Tracheal epithelial cell (primary cell): ENCODE measurements at places on chromosomes 11 and 22. TPM values are rescaled to one million over a fixed set of nuclear protein-coding genes. Genes with fewer than 3 reads are reported as not detected.

KCNK4 gene
- total RNA-seq: not detected in 2 replicates

CRYBB3 gene
- total RNA-seq: not detected in 2 replicates

MMP11 gene
- total RNA-seq: 3.4 TPM in 2 replicates

OR8D1 gene
- not detected in 2 replicates for total RNA-seq

OR10AG1 gene
- total RNA-seq: not detected in 2 replicates

SSRP1 gene
- total RNA-seq: 78.6 and 82.5 TPM in 2 replicates

ACRV1 gene
- total RNA-seq: under 0.01 TPM in 1 of 2 replicates, not detected in the other

CCDC81 gene
- total RNA-seq: 0.21 TPM in 1 of 2 replicates, not detected in the other

ANO1 gene
- total RNA-seq: 2.9 and 3.0 TPM in 2 replicates

MMP12 gene
- not detected in 2 replicates for total RNA-seq

GSTT2 gene
- not detected in 2 replicates for total RNA-seq

CHRDL2 gene
- not detected in 2 replicates for total RNA-seq

SLC22A9 gene
- not detected in 2 replicates for total RNA-seq

MARK2 gene
- 16.4 and 23.4 TPM in 2 replicates for total RNA-seq

AQP11 gene
- total RNA-seq: 0.24 TPM in 1 of 2 replicates, not detected in the other

TUG1 gene
- total RNA-seq: 19.0 and 27.3 TPM in 2 replicates

CCDC15 gene
- 1.2 and 1.5 TPM in 2 replicates for total RNA-seq

UCP3 gene
- not detected in 2 replicates for total RNA-seq

ADM2 gene
- total RNA-seq: 2.7 and 4.3 TPM in 2 replicates

ZNRF3 gene
- 5.1 and 7.2 TPM in 2 replicates for total RNA-seq

P4HA3 gene
- total RNA-seq: 2.7 TPM in 1 of 2 replicates, not detected in the other

APOA5 gene
- not detected in 2 replicates for total RNA-seq

ELMOD1 gene
- under 0.01 TPM in 1 of 2 replicates, not detected in the other for total RNA-seq

NLRP10 gene
- 0.43 and 3.1 TPM in 2 replicates for total RNA-seq

MYBPC3 gene
- not detected in 2 replicates for total RNA-seq

PHLDA2 gene
- 7.7 and 14.7 TPM in 2 replicates for total RNA-seq

C22orf42 gene
- not detected in 2 replicates for total RNA-seq

MRGPRX3 gene
- 2.4 TPM in 1 of 2 replicates, not detected in the other for total RNA-seq

MMP1 gene
- 29.4 and 97.4 TPM in 2 replicates for total RNA-seq

MUC2 gene
- not detected in 2 replicates for total RNA-seq

BARX2 gene
- 2.8 and 4.1 TPM in 2 replicates for total RNA-seq

GAS2L1 gene
- total RNA-seq: 12.3 and 17.9 TPM in 2 replicates

LINC01488 gene
- total RNA-seq: not detected in 2 replicates

PGGHG gene
- 1.9 and 9.6 TPM in 2 replicates for total RNA-seq

TIMP3 gene
- 16.6 and 77.6 TPM in 2 replicates for total RNA-seq

SPECC1L gene
- 20.7 and 24.1 TPM in 2 replicates for total RNA-seq

P2RY2 gene
- total RNA-seq: 7.5 and 19.8 TPM in 2 replicates

PRMT3 gene
- 22.4 and 32.2 TPM in 2 replicates for total RNA-seq

TRIM6 gene
- total RNA-seq: 3.0 and 3.1 TPM in 2 replicates

TIMM10 gene
- 45.2 and 50.1 TPM in 2 replicates for total RNA-seq

ACR gene
- total RNA-seq: not detected in 2 replicates

LRRN4CL gene
- total RNA-seq: under 0.01 and 0.21 TPM in 2 replicates

CCDC89 gene
- total RNA-seq: not detected in 2 replicates

MMP3 gene
- total RNA-seq: 1.2 TPM in 1 of 2 replicates, not detected in the other

TMEM121B gene
- total RNA-seq: not detected in 2 replicates

ZBED5 gene
- 11.3 and 27.5 TPM in 2 replicates for total RNA-seq

ALX4 gene
- total RNA-seq: not detected in 2 replicates

OTOG gene
- under 0.01 TPM in 1 of 2 replicates, not detected in the other for total RNA-seq

XKR3 gene
- not detected in 2 replicates for total RNA-seq

FAM227A gene
- 0.21 and 0.48 TPM in 2 replicates for total RNA-seq

NUP160 gene
- 24.1 and 31.1 TPM in 2 replicates for total RNA-seq

PARVA gene
- total RNA-seq: 9.0 and 10.1 TPM in 2 replicates

ABCG4 gene
- total RNA-seq: not detected in 2 replicates

TMPRSS5 gene
- total RNA-seq: not detected in 2 replicates

MN1 gene
- 2.6 and 2.9 TPM in 2 replicates for total RNA-seq

CDK2AP2 gene
- total RNA-seq: 17.1 and 18.5 TPM in 2 replicates

CECR2 gene
- total RNA-seq: under 0.01 TPM in 1 of 2 replicates, not detected in the other
